GM18507 (cell line): ENCODE measurements at places on chromosomes 5 and 9.

GRCh38 chr5:179242676-179243075 is 102.6 kb downstream of the ADAMTS2 start:
- no peak for DNase-seq

- no peak for DNase-seq
Observed at GRCh38 chr9:129640086-129640870, 1.7 kb downstream of the ASB6 start.

GRCh38 chr5:29150840-29151239 is 2042.6 kb upstream of the CDH6 start:
- DNase-seq = no peak

- DNase-seq = no peak
Observed at GRCh38 chr9:35116539-35116897, 856 bp upstream of the ATOSB start.

DNA sequence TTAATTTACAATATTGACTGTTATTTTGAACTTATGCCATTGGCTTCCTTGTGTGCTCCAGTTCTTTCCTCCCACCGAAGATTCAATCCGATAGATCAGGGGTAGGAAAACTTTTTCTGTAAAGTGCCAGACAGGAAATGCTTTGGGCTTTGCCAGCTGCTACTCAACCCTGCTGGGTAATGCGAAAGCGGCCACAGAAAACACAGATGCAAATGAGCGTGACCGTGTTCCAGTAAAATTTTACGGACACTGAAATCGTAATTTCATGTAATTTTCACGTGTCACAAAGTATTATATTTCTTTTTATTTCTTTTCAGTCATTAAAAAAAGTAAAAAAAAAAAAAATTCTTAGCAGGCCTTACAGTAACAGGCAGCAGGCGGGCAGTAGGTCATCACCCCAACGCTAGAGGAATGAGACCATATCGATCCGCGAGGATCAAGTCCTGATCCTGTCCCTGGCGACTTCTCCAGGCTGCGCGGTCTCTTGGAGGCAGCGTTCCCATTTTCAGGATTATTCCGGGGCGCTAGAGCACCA is 599 bp downstream of the NMRK1 start:
- DNase-seq = no peak

- DNase-seq = no peak
Observed at GRCh38 chr9:109213285-109214121, 46.5 kb upstream of the FRRS1L start.

DNA sequence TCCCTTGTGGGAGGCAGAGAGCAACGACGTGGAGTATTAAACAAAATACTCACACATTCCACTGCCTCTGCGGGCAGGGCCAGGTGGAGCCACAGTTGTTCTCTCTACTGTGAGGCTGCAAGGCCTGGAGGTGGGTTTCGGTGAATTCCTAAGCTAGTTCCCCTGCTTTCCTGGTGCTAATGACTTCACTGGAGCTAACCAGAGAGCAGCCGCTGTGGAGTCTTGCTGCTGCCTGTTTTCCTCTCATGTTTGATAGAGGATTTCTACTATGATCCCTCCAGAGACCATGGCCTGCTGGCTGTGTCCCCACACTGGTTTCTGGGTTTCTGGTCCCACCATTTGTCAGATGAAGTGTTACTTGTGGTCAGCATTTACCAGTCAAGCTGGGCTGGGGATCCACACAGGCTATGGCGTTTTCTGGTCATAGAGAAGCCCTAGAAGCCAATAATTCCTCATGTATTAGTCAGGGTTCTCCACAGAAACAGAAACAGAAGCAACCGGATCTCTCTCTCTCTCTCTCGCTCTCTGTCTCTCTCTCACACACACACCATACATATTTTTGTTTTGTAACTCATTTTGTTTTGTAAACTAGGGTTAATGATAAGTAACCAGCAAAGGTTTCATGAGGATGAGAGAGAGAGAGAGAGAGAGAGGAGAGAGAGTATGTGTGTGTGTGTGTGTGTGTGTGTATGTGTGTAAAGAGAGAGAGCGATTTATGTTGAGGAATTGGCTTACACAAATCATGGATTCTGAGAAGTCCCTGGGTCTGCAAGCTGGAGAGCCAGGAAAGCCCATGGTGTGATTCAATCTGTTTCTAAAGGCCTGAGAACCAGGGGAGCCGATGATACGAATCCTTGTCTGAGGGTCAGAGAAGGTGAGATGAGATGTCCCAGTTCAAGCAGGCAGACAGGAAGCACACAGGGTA is 403.0 kb downstream of the GADD45G start:
- DNase-seq = no peak
